ENCODE measurements at places on chromosomes 11 and 22.

GRCh38 chr22:47309946-47310345 lies 547.5 kb downstream of the TBC1D22A start:
- no peak for DNase-seq

DNA sequence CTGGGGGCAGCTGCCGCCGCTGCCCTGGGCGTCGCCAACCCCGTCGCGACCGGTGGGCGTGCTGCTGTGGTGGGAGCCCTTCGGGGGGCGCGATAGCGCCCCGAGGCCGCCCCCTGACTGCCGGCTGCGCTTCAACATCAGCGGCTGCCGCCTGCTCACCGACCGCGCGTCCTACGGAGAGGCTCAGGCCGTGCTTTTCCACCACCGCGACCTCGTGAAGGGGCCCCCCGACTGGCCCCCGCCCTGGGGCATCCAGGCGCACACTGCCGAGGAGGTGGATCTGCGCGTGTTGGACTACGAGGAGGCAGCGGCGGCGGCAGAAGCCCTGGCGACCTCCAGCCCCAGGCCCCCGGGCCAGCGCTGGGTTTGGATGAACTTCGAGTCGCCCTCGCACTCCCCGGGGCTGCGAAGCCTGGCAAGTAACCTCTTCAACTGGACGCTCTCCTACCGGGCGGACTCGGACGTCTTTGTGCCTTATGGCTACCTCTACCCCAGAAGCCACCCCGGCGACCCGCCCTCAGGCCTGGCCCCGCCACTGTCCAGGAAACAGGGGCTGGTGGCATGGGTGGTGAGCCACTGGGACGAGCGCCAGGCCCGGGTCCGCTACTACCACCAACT lies 1.0 kb downstream of the FUT4 start:
- no peak for DNase-seq

GRCh38 chr11:75142714-75143419 lies 8.0 kb upstream of the SLCO2B1 start:
- peak; percentile 52 for DNase-seq

DNA sequence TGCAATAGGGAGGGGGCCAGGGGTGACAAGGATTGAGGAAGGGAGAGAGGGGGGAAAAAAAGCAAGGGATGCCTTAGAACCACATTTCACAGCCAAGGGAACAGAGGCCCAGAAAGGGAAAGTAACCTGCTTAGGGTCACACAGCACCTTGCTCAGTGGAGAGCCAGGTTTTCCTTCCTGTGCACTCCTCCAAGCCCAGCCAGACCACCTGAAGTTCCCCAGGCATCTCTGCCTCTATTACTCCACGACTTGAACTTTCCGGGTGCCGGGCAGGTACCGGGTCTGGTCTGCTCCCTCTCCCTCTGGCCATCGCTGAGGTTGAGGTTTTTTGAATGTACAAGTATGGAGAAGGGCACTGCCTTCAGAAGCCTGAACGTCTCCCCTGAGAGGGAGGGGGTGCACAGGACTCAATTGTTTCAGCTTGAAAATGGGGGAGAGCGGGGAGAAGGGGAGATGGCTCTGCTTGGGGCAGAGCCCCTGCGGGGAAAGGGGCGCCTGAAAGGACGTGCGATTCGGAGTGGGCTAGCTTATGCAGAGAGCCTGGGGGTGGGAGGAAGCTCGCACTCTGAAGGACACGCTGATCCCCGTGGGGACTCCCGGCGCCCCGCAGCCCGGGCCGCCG lies 516 bp upstream of the SERPINH1 start:
- DNase-seq, result no peak

DNA sequence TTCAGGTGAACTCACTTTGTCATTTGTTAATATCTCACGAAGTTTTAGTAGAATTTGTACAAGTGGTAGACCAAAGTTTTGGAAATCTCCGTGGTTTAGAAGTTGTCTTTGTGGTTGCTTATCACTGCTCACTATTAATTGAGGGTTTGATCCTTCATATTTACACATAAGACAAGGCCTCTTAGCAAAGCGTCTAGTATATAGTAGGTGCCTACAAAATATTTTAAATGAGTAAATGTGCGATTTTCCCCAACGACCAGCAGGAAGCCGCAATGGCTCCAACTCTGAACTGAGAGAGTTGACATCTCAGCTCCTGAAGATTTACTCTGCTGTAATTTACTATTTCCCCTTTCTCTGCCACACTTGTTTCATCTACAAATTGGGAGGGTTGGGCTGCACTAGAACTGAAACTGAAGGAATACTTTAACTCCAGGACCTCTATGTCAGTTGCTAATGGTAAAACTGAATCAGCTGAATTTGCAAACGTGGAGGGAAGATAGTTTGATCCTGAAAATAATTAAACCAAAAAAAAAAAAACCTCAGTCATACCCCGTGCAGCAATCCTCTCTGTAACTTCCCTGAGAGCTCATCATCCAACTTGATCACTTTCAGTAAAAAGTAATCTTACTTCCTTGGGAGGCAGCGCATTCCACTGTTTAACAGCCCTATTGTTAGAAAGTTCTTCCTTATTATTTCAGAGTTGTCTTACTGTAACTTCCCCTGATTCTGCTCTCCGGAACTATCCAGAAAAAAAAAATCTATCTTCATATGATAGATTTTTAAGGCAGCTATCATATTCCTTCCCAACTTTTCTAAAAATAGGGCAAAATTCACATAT lies 1.3 kb upstream of the SBF2 start:
- no peak for DNase-seq

- DNase-seq, result no peak
Measured at GRCh38 chr11:30436801-30437200, 113.9 kb downstream of the ARL14EP start.

DNA sequence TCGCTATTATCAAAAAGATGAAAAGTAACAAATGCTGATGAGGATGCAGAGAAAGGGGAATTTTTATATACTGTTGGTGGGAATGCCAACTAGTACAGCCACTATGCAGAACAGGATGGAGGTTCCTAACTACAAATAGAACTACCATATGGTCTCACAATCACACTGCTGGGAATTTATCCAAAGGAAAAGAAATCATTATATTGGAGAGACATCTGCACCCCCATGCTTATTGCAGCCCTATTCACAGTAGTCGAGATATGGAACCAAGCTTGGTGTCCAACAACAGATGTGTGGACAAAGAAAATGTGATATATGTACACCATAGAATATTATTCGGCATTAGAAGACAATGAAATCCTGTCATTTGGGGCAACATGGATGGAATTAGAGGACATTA lies 19.6 kb upstream of the POU2AF2 start:
- no peak for DNase-seq

GRCh38 chr11:6520265-6520664 lies 23.2 kb downstream of the DNHD1 start:
- no peak for DNase-seq

DNA sequence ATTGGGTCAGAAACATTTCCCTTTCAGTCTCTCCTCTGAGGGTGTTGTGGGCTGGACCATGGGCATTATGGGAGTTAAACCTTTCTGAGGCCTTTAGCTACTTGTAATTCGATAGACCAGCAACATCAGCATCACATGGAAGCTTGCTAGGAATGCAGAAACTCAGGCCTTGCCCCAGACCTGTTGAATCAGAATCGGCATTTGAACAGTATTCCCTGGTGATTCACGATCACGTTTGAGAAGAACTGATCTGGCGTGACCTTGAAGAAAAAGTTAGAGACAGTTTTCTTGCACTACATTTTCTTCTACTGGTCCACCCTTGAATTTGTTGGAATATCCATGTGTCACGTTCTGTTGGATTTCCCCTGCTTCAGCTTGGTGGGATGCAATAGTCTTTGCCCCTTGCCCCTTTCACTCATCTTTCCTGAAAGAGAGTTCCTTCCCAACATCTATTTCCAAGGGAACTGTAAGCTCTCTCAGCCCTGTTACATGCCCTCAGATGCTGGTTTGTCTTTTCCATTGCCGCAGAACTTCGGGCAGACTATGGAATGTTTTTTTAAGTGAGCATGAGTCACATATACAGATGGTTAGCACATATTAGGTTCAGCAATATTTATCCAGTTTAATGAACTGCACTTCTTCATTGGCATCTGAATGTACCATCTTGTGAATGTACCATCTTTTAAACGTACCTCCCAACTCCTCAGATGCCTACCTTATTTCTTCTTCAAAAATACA lies 23.9 kb downstream of the EHF start:
- no peak for DNase-seq

DNA sequence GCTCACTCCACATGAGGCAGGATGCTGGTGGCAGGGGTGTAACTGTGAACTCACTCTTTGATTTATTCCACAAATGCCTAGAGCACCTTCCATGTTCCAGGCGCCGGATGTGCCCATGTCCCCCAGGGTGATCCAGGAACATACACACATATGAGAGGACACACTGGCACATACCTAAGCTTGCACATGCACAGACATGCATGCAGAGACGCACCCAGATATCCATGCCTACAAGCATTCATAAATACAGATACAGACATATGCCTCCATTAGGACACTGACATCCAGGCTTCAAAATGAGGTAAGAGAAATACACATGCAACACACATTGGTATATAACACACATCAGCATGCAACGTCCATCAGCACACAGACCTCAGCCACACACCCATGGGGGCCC lies 4.5 kb downstream of the OSM start:
- no peak for DNase-seq

GRCh38 chr11:67420646-67421429 lies 5.4 kb downstream of the CARNS1 start:
- DNase-seq, result peak; percentile 100

DNA sequence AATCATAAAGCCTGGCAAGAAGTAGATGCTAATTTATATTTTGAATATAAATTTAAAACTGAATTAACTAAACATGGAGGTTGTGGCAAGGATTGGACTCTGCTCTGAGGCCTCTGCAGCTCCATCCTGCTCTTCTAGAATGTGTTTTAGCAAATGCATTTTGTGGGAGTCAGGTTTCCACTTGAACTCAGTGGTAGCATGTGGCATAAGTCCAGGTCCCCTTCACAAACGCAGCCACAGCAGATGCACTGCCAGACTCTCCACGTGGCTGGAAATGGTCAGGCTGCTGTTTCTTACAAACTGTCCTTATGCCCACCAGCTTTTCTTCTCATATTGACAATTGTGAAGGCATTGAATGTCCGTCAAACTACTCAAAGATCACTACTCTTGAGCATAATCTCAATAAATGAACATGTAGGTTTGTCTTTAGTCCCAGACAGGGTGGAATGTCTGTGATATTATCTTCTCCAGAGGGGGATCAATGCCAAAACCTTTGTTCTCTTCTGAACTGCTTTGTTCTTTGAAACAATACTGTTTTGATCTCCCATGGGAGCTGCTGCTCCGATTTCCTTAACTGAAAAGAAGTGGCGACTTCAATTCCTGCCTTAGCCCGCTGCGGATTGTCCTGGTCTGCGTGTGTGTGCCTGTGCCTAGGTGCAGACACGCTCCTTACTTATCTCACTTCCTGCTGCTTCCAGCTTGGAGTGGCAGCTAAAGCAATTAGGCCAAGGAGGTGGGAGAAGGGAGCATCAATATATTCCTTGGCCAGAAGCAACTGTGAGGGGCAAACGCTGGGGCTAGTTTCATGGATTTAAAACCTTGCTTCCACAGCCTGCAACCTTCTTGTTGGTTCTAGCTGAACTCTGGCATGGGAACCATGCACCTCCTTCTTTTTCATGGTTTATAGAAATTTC lies 24.2 kb downstream of the EIF4G2 start:
- DNase-seq, result no peak

DNA sequence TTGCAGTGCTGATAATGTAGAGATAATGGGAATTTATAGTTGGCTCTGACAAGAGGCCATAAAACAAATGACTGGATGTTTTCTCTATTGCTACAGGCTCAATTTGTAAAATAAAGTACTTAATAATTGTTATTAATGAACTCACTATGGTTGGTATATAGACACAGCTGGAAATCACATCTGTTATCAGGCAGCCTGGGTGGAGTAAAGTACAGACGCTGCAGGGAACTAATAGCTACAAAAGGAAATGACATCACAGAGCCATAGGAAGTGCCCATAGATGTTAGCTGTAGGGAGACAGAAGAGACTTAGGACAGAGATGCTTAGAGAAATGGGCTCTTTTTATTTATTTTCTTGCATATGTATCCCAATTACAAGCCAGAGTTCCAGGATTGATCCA lies 81.0 kb upstream of the SNX19 start:
- DNase-seq, result no peak

- no peak for DNase-seq
Measured at GRCh38 chr11:213111-213510, 5.6 kb downstream of the RIC8A start.

DNA sequence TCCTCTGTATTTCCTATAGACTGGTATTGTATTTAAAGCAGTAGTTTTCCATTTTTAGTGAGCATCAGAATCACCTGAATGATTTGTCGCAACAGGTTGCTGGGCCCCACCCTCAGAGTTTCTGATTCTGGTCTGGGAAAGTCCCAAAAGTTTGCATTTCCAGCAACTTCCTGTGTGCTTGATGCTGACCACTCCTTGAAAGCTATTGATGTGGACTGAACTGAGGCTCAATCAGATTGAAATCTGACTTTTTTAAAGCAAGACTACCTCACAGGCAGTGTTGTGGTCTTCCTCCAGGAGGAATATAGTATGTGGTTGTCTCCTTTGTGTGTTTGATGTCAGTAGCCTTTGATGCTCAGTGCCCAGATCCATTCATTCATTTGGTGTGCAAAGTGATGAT lies 17.2 kb upstream of the MPZL2 start:
- no peak for DNase-seq

DNA sequence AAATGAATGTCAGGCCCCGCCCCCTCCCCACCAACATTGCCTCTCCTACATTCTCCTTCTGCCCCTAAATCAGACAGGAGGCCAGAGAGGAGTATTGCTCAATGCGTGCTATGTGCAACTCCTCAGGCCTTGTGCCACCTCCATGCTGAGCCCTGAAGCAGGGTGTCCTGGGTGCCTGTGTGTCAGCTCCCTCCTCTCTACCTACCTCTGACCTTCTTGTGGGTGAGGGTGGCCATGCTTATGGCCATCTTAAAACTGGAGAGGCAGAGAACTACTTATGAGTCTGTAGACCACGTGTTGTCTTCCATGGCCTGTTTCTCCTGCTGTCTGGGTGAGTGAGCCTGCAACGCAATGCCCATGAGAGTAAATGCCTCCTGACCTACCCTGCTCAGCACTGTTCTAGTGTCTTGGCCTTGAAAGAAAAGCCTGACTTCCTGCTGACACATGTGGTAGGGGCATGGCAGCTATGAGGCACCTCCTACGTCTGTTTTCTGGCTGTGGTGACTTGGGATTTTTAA lies 10.5 kb downstream of the MCAM start:
- DNase-seq, result no peak

- DNase-seq, result no peak
Measured at GRCh38 chr11:121645001-121645400, 192.2 kb upstream of the SORL1-AS1 start.

DNA sequence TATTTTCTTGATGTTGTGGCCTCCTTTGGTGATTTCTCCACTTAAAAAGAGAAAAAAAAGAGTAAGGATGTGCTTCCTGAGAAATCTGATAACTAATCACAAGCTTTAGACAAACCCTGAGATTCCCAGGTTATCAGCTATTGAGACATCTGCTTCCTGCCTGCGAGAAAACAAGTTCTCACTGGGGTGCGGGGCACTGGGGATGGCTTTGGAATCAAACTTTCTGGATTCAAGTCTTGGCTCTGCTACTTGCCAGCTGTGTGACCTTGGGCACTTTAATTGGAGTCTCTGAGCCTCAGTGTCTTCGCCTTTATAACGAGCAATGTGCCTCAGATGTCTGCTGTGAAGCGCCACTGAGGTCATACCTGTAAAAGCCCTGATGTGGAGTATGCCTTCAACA lies 152.5 kb upstream of the NAV2 start:
- DNase-seq, result no peak
